ENCODE measurements at places on chromosomes 2 and 18. TPM values are rescaled to one million over a fixed set of nuclear protein-coding genes. Genes with fewer than 3 reads are reported as not detected.

GRCh38 chr18:79738581-79739439 lies 58.9 kb upstream of the KCNG2 start:
- no peak for DNase-seq
- no peak overlapping the region for H3K27ac ChIP-seq
- no peaks in the 10 kb centered on the region for H3K4me1 ChIP-seq
- H3K27me3 ChIP-seq: no peaks in the 10 kb centered on the region

DNA sequence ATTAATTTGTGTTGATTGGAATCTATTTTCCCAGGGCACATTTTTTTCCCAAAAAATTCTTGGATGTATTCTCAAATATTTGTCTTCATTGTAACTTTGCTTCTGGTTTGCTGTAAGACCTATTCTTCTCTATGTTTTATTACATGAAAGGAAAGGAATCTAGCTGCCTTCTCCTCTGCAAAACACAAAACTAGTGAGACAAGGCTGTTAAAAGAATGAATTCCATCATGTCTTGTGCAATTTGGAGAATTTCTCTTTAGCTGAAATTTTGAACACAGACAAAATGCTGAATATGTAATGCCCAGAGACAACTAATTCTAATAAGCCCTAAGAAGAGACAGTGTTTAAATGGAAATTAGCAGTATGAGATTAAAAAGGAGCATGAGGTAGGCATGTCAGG lies 275.9 kb downstream of the CDH20 start:
- no peaks in the 10 kb centered on the region for H3K27me3 ChIP-seq
- no peak for DNase-seq
- no peaks in the 10 kb centered on the region for H3K36me3 ChIP-seq
- H3K4me3 ChIP-seq: no peak overlapping the region

PDE6D gene
- 43.8 TPM for total RNA-seq

- peaks cover 81% of the 10 kb centered on the region for H3K27me3 ChIP-seq
- DNase-seq: no peak
- no peaks in the 10 kb centered on the region for H3K4me1 ChIP-seq
- H3K4me3 ChIP-seq: no peak overlapping the region
These were observed 572 bp upstream of the ZNF516 start for GRCh38 chr18:76495435-76496193.

DNA sequence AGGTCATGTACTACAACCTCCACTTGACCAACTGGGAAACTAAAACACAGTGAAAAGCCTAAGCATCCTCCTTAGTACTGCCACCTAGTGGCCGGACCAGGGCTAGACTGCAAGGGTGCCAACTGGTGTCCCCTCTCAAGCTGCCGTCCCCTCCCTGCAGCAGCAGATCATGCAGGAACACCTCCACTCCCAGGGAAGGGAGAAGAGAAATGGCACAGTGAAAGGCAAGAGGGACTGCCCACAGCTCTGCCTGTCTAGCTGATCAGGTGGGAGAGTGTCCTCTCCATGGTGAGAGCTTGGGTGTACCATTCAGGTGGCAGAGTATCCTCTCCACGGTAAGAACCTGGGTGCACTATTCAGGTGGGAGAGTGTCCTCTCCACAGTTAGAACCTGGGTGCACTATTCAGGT lies 78.1 kb downstream of the AAK1 start:
- peaks cover 66% of the 10 kb centered on the region for H3K4me1 ChIP-seq
- no peak overlapping the region for H3K4me3 ChIP-seq
- H3K36me3 ChIP-seq: 0 out of 2 replicates have a peak, but pooled peaks cover 5% of the 10 kb centered on the region
- no peak overlapping the region for H3K27ac ChIP-seq
- H3K27me3 ChIP-seq: no peaks in the 10 kb centered on the region

DNA sequence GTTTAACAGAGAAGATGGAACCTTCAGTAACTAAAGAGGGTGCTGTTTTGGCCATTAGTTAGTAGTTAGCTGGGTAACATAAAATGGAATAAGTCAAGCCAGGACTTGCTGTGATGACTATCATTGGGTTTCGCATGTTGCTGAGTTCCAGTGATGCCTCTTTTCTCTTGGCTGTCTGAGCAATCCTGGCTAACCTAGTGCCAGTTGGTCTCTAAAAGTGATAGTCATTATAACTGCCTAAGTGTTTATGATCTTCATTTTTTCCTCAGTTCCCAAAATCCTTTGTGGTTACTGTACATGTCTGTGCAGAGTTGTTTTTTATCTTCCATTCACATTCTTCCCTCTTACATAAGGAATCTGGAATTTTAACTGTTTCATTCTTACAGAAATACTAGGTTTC lies 33.4 kb downstream of the WDR43 start:
- no peak overlapping the region for H3K4me3 ChIP-seq
- no peaks in the 10 kb centered on the region for H3K27me3 ChIP-seq
- H3K36me3 ChIP-seq: peaks cover 95% of the 10 kb centered on the region
- no peak overlapping the region for H3K27ac ChIP-seq
- no peak for DNase-seq
- H3K4me1 ChIP-seq: no peaks in the 10 kb centered on the region
